ENCODE measurements at places on chromosomes 6 and 20.

GRCh38 chr20:12306107-12306506, 388.4 kb downstream of the BTBD3 start:
- DNase-seq, result no peak

GRCh38 chr6:127851197-127851596, 49.7 kb downstream of the THEMIS start:
- DNase-seq, result no peak

GRCh38 chr6:19602434-19603013, 234.6 kb upstream of the ID4 start:
- DNase-seq, result no peak

- DNase-seq, result no peak
These were observed 92.9 kb upstream of the SYNDIG1 start for GRCh38 chr20:24376311-24377099.

DNA sequence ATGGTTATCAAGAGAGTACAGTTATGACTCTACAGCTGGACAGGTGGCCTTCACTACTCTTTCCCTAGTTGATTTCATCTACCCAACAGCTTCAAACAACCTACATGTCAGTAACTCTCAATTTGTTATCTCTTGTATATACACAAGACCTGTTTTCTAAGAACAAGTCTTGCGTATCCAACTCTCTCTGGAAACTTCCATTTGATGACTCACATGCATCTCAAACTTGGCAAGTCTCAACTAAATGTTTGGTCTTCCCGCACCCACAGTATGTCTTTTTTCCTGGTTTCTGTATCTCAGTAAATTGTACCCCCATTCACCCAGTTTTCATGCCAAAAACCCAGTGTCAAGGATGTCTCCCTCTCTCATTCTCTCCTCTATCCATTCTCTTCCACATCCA, 97.7 kb downstream of the BTBD9 start:
- DNase-seq, result no peak

DNA sequence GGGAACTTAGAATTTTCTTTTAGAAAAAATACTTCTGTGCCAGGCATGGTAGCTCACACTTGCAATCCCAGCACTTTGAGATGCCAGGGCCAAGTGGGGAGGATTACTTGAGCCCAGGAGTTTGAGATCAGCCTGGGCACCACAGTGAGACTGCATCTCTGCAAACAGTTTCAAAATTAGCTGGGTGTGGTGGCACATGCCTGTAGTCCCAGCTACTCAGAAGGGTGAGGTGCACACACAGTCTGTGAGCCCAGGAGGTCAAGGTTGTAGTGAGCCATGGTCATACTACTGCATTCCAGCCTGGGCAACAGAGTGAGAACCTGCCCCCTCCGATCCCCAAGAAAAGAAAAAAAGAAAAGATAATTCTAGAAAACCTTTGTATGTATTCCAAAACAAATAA, 346.0 kb upstream of the KCNQ5 start:
- no peak for DNase-seq

GRCh38 chr20:58720890-58721289, 28.3 kb downstream of the NPEPL1 start:
- no peak for DNase-seq

DNA sequence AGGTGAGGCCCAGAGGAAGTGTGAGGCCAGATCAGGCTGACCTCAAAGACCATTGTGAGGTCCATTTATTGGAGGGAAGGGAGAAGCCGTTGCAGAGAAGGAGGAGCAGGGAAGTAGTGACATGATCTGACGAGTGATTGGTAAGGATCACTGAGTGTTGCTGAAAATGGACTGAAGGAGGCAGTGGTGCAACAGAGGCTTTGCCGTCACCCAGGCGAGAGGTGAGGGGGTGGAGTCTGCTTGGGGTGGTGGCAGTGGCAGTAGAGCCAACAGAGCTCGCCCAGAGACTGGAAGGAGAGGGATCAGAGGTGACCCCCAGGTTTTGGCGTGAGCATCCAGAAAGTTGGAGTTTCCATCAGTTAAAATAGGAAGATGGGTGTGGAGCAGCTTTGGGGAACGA, 67.9 kb upstream of the CLDN20 start:
- DNase-seq, result no peak

- peak; percentile 71 for DNase-seq
These were observed 5.1 kb downstream of the KCNS1 start for GRCh38 chr20:45095805-45096238.

DNA sequence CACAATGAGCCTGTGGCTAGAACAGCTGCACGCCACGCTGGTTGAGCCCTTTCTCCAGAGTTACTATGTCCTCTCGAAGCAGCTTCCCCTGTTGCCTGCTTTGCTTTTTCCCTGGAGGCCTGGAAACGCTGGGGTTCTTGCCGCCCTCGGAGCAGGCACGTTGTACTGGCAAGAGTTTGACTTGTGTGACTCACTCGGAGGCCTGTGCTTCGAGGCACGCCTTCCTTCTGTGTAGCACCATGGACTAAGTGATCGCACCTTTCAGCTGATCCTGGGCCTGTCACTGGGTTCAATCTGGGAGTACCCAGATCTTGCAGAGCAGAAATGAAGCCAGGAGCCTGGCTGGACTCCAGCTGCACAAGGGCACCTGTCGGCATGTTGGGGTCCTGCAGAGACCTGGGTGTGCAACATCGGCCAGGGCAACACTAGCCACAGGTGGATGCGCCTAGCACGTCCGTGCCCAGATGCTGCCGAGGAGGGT, 5.2 kb downstream of the INSM1 start:
- no peak for DNase-seq

DNA sequence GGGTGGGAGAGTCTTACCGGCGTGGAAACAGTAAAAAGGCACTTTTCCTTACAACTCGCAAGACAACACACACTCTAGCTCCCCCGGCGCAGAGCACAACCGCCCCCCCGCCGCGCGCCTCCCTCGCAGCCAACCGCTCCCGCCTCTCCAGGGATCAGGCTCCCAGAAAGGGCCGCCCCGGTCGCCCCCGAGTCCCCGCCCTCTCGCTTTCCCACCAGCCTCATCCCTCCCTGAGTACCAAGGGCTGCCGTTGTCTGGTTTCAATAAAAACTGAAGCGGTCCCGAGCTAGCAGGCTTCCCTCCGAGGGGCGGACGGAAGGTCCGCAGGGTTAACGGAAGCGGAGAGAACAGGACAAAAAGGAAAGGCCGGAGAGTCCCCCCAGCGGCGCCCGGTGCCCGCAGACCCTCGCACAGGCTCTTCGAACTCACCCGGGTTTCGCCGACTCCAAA, 804 bp downstream of the ELOVL5 start:
- peak; percentile 46 for DNase-seq

GRCh38 chr20:7993238-7993637, 26.3 kb downstream of the TMX4 start:
- no peak for DNase-seq

- no peak for DNase-seq
These were observed 277.5 kb downstream of the PTPRK start for GRCh38 chr6:128242765-128243403.

DNA sequence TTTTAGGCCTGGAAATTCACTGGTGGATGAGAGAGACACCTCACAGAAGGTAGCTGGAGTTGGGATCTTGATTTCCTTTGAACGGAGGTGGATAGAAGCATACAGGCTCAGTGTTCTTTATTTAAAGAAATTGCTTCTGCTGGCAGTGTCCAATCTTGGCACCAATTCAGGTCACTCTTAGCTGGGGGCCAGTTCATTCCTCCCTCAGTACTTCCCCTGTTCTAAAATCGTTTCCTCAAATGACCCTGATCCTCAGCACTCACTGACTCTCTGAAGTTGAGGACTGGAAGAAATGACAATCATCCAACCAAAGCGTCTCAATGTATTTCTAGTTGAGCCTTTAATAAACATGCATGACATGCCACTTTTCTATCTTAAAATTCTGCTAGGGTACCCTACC, 472.5 kb upstream of the BTBD3 start:
- no peak for DNase-seq

DNA sequence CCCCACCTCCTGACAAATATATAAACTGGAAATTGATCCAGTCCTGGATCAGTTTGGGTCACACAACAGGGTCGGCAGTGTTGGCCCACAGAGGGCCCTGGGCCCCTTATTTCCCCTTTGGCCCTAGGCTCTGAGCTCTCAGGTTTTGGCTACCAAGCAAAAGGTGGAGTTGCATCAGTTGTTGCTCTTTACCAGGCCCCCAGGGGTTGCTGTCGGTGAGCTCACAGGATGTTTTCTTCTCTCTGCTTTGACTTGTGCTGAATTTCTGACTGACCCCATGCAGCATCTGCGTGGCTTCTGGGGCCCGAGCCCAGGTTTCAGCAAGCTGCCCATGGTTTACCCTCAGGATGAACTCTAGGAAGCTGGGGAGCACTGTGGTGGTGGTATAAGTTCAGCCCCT, 44.6 kb downstream of the PPARD start:
- DNase-seq, result no peak

- DNase-seq, result no peak
These were observed 195.4 kb downstream of the TBX18 start for GRCh38 chr6:84568971-84569370.

DNA sequence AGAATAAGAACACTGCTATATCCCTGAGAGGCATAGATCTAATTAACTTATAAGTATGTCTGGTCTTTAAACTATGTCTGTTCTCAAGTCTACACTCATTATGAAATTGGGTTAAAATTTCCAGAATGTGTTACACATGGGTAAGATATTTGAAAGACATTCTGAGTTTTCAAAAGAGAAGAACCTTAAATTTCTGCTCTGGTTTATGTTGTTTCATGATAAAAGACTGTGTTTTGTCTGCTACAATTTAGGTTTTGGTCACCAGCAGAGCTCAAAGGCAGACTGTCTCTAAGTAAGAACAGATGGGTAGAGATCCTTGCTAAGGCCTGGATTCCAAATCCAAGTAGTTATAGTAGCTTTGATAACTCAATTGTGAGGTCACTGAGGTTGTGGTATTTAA, 6.0 kb downstream of the STMND1 start:
- DNase-seq, result no peak

GRCh38 chr6:26157251-26158075, 70.2 kb downstream of the HFE start:
- DNase-seq, result peak; percentile 87

DNA sequence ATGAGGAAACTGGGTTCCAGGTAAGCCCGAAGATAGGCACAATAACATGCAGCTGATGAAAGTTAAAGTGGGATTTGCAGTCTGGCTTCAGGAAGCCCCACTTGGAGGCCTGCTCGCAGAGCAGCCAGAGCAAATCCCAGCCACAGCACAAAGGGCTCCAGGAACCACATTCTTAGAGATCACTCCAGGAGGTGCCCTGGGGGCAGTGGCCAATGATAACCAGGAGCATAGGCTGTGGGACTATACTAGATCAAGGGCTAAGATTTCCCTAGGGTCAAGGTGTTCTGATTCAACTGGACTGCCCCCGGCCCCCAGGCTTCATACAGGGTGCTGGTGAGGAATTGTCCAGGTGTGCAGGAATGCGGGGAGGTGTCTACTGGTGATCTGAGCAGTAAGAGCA, 133.9 kb upstream of the PTPRT start:
- DNase-seq, result no peak

DNA sequence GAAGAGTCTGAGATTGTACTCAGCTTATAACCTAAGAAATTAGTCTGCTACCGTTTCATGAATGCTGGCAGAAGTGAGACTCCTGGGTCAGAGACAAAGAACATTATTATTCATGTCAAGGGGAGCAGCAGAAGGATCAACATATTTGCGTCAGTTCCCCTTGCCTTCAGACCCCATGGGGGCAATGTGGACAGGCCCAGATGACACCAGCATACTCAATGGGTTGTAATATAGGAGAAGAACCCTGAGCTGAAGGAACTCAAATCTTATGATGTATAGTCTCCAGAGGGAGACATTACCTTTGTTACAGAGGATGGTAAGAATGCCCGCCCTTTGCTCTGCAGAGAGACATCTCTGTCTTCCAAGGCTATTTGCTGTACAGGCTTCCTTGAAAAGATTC, 384.4 kb downstream of the EPM2A start:
- no peak for DNase-seq

DNA sequence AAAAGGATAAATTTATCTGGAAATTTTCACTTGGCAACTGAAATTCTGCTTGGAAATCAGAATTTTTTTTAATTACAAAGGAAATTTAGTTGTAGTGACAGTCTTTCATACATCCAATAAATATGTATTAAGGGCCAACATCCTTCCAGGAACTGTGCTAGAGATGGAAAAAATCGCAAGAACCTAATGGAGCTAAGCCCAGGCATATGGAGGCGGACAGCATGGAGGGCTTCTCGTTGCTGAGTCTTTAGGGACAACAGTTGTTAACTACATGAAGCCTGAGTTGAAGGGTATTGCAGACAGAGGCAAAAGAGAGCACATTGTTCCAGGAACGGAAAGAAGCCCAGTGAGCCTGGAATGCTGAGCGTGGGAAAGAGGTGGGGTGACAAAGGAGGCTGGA, 208.9 kb downstream of the IBTK start:
- no peak for DNase-seq

GRCh38 chr20:36941401-36941835, 10.1 kb downstream of the SAMHD1 start:
- DNase-seq, result no peak

GRCh38 chr6:35148167-35148741, 7.1 kb upstream of the TCP11 start:
- DNase-seq, result peak; percentile 84

DNA sequence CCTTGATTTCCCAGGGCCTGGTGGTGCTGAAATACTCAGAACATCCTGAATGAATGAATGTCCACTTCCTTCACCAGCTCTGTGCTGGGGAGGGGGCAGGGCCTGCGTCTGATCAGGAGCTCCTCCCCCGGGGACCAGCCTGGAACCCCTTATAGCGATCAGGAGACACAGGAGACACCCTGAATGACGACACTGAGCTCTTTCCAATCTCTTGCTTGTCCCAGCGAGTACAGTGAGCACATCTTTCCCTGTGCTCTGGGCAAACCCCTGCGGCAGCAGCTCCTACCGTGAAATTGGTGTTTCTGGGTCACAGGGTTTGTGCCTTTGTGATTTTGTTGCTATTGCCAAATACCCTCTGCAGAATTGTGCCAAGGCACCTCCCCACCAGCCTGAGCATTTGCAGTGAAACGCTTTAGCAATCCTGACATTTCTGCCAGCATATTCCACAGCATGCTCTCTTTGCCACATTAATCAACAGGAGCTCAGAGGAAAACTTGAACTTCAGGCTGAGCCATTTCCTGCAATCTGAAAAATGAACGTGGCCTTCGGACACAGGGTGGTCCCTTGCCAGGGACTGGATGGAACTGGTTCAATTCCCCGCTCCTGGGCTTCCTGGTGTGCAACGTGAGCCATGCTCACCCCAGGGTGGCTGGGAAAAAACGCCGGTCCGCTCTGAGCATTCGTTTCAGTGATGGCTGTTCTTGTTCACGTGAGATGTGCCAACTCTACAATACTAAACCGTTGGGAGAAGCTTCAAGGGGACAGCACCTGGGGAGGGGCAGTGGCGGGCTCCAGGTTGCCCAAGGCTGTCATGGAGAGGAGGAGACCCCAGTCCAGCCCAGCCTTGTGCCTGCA, 23.1 kb upstream of the MRGBP start:
- DNase-seq, result no peak
